ENCODE measurements at places on chromosomes 2 and 18.

DNA sequence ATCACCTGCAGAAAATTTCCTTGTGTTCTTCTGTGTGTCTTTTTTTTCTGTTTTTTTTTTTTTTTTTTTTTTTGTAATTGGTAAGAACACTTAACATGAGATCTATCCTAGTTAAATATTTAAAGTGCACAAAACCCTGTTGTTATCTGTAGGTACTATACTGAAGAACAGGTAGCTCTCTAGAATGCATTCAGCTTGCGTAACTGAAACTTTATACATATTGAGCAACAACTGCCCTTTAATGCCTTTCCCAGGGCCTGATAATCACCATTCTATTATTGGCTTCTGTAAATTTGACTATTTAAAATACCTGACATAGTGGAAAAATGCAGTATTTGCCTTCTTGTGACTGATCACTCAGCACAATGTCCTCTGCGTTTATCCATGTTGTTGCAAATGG lies 701.8 kb downstream of the SUCLG1 start:
- no peak for DNase-seq

DNA sequence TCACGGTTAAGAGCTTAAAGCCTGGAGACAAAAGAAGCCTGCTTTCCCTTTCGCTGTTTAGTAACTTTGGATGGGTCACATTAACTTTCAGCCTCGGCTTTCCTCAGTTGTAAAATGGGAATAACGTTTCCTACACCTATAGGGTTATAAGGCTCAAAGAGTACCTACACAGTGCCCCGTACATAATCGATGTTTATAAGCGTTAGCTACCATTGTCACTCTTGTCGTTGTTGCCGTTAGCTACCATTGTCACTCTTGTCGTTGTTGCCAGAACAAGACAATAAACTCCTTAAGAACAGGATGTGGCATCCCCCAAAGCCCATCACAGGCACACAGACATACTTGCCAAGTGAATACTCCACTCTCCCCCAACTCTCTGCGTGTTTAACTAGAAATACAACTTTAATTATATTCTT lies 901 bp upstream of the MFSD6 start:
- peak; percentile 95 for DNase-seq

- no peak for DNase-seq
Measured at GRCh38 chr2:403682-404081, 115.8 kb upstream of the ALKAL2 start.

- peak; percentile 66 for DNase-seq
Measured at GRCh38 chr2:169528271-169528701, 18.8 kb downstream of the KLHL41 start.

- DNase-seq: no peak
Measured at GRCh38 chr2:168243061-168243460, 4.3 kb downstream of the STK39 start.
